T-cell (primary cell): ENCODE measurements at places on chromosomes 12 and 14. TPM values are rescaled to one million over a fixed set of nuclear protein-coding genes. Genes with fewer than 3 reads are reported as not detected.

DNA sequence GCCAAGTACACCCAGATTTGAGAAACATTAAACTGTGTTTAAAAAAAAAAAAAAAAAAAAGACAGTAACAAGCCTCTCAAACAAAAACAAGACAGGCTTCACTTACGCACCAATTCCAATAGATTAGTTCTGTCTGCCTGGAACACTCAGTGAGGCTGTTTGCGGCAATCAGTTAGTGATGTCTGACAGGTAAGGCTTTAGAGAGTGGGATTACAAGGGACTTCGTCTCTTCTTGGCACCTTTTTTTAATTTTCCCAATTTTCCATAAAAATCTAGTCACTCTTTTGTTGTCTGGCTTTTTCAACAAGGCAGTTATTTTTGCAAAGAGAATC, 79.6 kb downstream of the NCOR2 start:
- no peaks in the 10 kb centered on the region for H3K27me3 ChIP-seq
- H3K4me1 ChIP-seq = no peaks in the 10 kb centered on the region
- no peak for DNase-seq
- H3K27ac ChIP-seq = no peak overlapping the region
- H3K4me3 ChIP-seq = no peak overlapping the region

- H3K4me3 ChIP-seq = no peak overlapping the region
- no peak for DNase-seq
- H3K27me3 ChIP-seq = no peaks in the 10 kb centered on the region
Observed at GRCh38 chr12:125198652-125199051, 133.4 kb downstream of the AACS start.

GRCh38 chr14:49209416-49209815, 376.8 kb downstream of the RPS29 start:
- no peak for DNase-seq
- H3K4me3 ChIP-seq = no peak overlapping the region
- peaks cover 2% of the 10 kb centered on the region for H3K27me3 ChIP-seq
- no peak overlapping the region for H3K27ac ChIP-seq
- H3K36me3 ChIP-seq = no peaks in the 10 kb centered on the region

The KCNA5 gene
- not detected for total RNA-seq

The NOP9 gene
- total RNA-seq = 29.7 TPM

The PXMP2 gene
- total RNA-seq = 6.5 TPM

GRCh38 chr12:94762259-94762942, 112.0 kb upstream of the TMCC3 start:
- H3K4me1 ChIP-seq = no peaks in the 10 kb centered on the region
- no peak for DNase-seq
- H3K27me3 ChIP-seq = peaks cover 4% of the 10 kb centered on the region
- no peak overlapping the region for H3K4me3 ChIP-seq
- no peak overlapping the region for H3K27ac ChIP-seq
- H3K36me3 ChIP-seq = no peaks in the 10 kb centered on the region

- no peak for DNase-seq
- no peaks in the 10 kb centered on the region for H3K4me1 ChIP-seq
Observed at GRCh38 chr14:104161602-104162367, 23.4 kb downstream of the KIF26A start.

DNA sequence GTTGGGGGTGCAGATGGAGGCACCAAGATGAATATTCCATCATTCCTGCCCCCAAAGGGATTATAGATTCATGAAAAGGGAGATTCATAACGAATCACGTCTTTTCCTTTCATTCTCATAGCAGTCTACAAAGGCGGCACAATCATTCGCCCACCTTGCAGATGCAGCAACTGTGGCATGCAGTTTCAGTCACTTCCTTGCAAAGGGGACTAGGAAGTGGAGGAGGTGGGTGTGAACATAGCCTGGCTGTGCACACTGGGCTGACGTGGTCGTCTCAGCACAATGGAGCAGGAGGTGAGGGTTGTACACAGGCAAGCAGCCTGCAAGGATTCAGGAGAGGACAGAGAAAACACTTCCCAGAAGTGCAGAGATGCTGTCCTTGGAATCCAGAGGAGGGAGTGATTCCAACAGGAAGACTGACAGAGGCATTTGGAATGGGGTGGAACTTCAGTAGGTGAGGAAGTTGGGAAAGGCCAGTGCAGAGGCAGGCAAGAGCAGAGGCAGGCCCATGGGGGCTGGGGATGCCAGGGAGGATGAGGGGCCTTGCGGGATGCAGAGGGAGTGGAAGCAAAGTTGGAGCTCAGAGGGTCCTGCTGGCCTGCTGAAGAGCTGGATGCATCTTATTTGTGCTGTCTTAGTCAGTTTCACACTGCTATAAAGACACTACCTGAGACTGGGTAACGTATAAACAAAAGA, 21.9 kb upstream of the PPP2R5C start:
- no peak for DNase-seq
- no peak overlapping the region for H3K4me3 ChIP-seq
- H3K27ac ChIP-seq = no peak overlapping the region
- H3K36me3 ChIP-seq = no peaks in the 10 kb centered on the region
- H3K4me1 ChIP-seq = peaks cover 3% of the 10 kb centered on the region
- H3K27me3 ChIP-seq = no peaks in the 10 kb centered on the region

The KCNC2 gene
- total RNA-seq = not detected

DNA sequence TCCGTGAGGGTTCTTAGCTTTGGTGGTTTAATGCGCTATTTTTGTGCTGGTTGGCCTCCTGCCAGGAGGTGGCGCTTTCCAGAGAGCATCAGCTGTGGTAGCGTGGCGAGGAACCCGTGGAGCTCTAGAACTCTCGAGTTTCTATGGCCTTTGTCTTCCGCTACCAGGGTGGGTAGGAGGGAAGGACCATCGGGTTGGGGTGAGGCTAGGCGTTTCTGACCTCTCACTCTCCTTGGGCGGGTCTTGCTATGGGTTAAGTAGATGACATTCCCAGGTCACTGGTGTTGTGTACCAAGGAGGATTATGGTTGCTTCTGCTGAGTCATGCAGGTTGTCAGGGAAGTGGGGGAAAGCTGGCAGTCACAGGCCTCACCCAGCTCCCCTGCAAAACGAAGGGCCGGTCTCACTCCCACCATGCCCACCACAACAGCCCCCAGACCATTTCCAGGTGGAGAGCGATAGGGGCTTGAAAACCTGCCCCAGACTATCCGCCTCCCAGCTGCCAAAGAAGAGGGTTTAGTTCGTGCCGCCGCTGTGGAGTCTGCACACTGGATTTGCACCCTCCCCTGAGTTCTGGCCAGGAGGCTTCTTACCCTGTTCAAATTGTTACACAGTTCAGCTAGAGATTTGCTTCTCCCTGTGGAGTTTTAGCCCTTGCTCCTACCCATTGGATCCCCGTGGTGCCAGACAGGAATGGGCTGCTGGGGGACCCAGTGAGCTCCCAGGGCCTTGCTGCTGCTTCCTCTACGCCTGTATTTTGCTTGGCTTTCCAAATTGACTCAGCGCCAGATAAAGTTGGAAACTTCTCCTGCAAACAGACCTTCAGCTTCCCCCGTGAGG, 21.9 kb downstream of the RNFT2 start:
- no peaks in the 10 kb centered on the region for H3K36me3 ChIP-seq
- H3K4me3 ChIP-seq = no peak overlapping the region
- no peaks in the 10 kb centered on the region for H3K4me1 ChIP-seq

The PZP gene
- not detected for total RNA-seq

The SLC17A8 gene
- total RNA-seq = not detected

- DNase-seq = no peak
- no peaks in the 10 kb centered on the region for H3K36me3 ChIP-seq
- H3K4me3 ChIP-seq = no peak overlapping the region
- H3K27me3 ChIP-seq = no peaks in the 10 kb centered on the region
- no peak overlapping the region for H3K27ac ChIP-seq
Observed at GRCh38 chr12:31853520-31853919, 105.7 kb upstream of the RESF1 start.

The KLRC1 gene
- 11.2 TPM for total RNA-seq

DNA sequence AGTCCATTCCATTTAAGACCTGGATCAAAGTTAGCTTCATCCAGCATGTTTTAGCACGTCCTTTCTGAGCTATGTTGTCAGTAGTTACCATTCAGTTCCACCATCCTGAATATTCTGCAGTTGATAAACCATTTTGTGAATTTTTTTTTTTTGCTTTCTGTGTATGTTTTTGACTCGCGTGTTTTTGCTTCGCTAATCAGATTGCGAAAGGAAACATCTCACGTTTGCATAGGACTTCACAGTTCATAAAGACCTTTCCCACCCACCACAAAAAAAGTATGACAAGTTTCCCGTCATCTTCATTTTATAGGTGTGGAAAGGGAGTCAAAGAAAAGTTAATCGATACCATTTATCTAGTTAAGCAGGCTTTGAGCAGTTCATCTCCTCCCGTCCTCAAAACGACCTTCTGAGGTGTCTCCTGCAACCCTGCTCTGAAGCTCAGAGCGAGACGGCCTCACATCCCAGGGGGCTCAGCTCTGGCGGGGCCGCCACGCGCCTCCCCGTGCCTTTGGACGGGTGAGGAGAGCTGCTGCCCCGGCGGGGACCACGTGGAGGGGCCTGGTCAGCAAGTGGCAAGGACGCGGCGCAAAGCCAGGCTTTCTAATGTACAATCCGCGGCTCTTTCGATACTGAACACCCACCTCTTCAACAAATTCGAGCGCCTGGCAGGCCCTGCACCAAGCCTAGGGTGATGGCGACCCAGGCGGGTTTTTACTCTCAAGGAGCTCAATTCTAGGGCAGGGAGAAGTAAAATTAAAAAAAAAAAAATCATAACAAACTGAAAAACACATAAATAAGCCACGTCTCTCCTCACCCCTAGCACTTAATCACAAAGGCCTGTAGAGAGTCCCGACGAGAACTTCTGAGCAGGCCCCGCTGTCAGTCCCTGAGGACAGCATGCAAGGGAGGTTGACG, 988 bp upstream of the TMEM263 start:
- H3K4me1 ChIP-seq = peaks cover 11% of the 10 kb centered on the region
- H3K36me3 ChIP-seq = no peaks in the 10 kb centered on the region
- H3K27me3 ChIP-seq = no peaks in the 10 kb centered on the region
- peak; percentile 13 for DNase-seq
- H3K4me3 ChIP-seq = peak overlapping the region; percentile 72
- peak overlapping the region; percentile 86 for H3K27ac ChIP-seq

DNA sequence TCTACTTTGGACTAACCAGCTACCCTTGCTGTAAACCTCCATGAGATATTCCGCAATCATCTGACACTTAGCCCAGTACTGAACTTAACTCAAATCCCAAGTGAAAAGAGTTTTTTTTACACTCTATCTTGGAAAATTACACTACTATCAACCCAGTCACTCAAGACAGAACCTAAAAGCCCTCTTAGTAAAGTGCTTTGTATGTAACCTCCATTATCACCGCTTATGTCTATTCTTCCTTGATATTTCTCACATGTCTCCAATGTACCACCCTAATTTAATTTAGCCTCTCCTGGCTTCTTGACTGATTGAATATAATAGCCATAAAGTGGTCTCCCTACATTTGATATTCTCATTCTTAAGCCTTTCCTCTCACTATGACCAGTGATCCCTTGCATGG, 168.8 kb upstream of the SYT1 start:
- no peaks in the 10 kb centered on the region for H3K36me3 ChIP-seq
- H3K27ac ChIP-seq = no peak overlapping the region
- no peaks in the 10 kb centered on the region for H3K4me1 ChIP-seq
- no peak overlapping the region for H3K4me3 ChIP-seq
- H3K27me3 ChIP-seq = no peaks in the 10 kb centered on the region

DNA sequence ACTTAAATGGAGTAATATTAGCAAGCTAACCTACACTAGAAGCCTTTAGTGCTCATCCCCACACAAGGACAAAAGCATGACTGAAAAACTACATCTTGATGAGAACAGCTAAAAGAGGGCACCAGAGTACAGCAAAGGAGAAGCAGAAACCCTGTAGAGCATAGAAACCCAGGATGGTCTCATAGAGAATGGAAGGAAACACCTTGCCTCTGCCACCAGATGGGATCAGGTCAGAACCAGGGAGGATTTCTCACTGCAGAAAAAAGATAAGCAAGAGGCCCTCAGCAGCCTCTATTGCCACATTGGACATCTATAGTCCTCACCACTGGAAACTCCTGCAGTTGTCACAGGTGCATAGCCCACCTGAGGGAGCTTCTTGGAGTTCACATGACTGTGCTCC, 13.6 kb upstream of the ZNF705A start:
- no peak overlapping the region for H3K27ac ChIP-seq
- H3K4me1 ChIP-seq = no peaks in the 10 kb centered on the region
- no peaks in the 10 kb centered on the region for H3K27me3 ChIP-seq
- no peaks in the 10 kb centered on the region for H3K36me3 ChIP-seq

DNA sequence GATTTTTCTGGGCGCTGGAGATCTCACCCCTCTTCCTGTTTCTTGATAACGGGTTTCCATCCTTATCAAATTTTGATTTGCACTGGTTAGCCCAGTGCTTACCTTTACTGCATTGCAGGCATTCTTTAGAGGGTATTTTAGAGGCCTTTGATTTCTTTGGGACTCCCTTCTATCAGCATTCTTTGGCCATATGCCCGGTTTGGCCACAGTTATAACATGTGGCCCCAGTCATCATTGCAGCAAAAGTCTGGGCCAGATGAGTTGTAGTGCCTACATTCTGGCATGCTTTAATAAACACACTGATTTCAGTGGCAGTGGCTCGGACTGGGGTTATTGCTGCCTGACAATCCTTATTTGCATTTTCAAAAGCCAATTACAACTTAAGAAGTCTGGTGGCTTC, 82.3 kb downstream of the KCNMB4 start:
- no peak overlapping the region for H3K27ac ChIP-seq
- no peaks in the 10 kb centered on the region for H3K4me1 ChIP-seq
- H3K4me3 ChIP-seq = no peak overlapping the region
- H3K36me3 ChIP-seq = no peaks in the 10 kb centered on the region
- H3K27me3 ChIP-seq = peaks cover 2% of the 10 kb centered on the region

The HOXC4 gene
- total RNA-seq = 0.43 TPM

The GLTP gene
- total RNA-seq = 23.8 TPM

GRCh38 chr12:130222519-130223218, 60.4 kb downstream of the FZD10 start:
- H3K4me3 ChIP-seq = no peak overlapping the region
- no peaks in the 10 kb centered on the region for H3K27me3 ChIP-seq
- H3K4me1 ChIP-seq = no peaks in the 10 kb centered on the region

GRCh38 chr12:55642669-55643068, 6.0 kb downstream of the OR10P1 start:
- no peak for DNase-seq
- H3K4me1 ChIP-seq = no peaks in the 10 kb centered on the region
- no peaks in the 10 kb centered on the region for H3K36me3 ChIP-seq
- H3K27me3 ChIP-seq = peaks cover 3% of the 10 kb centered on the region
- no peak overlapping the region for H3K4me3 ChIP-seq

The NPAS3 gene
- not detected for total RNA-seq

The RD3L gene
- total RNA-seq = not detected

The SSPN gene
- total RNA-seq = 0.06 TPM

DNA sequence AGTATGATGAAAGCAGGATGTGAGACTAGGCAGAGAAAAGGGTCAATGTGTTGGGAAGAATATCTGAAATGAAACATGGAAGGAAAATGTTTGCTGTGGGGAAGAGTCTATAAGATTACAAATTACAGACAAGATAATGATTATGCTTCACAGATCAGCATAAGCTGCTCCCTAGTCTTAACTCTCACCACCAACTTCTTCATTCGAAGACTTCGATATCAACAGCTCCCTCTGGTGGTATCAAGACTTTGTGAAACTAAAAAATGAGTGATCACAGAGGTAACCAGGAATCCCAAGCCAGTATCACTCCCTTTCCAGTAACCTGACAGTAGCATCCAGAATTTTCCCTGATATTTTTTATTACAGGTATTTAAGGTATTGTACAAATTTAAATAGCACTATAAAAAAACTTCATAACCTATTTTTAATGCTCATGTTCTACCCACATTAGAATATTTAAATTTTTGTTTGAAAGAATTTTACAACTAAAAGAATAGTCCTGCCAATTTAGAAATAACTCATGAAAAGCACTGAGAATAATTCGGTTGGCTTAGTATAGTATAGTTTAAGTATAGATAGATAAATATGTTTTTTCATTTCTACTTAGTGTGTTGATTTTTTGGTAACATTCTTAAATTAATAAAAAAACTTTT, 84.4 kb downstream of the C2CD5 start:
- H3K27ac ChIP-seq = no peak overlapping the region
- DNase-seq = no peak
- no peaks in the 10 kb centered on the region for H3K36me3 ChIP-seq
- no peak overlapping the region for H3K4me3 ChIP-seq

The NOXRED1 gene
- 0.33 TPM for total RNA-seq
